ENCODE measurements at places on chromosomes 6 and 20.

DNA sequence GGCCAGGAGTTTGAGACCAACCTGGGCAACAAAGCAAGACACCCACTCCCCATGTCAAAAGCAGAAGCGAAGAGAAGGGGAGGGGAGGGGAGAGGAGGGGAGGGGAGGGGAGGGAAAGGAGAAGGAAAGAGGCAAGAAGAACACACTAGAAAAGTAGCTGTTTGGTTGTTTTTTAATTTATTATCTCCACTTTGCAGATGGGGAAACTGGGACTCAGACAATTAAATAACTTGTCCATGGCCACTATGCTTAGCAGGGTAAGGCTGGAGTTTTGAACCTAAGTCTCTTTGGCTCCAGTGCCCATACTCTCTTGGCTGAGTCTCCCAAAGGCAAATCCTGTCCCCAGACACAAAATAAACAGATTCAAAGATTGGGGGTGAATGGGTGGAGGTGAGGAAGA, 12.4 kb upstream of the GHRH start:
- no peak for DNase-seq

DNA sequence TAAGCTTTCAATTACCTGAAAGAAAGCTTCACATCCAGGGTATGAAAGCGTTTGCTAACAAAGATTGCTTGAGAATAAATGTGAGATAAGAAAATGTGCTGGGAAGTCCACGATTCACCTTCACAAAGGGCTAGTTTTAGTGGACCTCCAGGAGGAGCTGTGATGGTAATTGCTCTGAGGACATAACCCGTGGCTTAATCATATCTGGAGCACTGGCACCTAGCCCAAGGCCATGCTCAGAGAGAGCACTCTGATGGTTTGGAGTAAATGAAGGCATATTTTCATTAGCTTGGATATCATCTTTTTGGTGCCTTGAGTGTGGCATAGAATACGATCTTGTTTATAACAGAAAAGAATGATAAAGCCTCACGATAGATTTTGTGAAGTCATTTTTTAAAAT, 46.9 kb upstream of the BACH2 start:
- DNase-seq, result no peak

DNA sequence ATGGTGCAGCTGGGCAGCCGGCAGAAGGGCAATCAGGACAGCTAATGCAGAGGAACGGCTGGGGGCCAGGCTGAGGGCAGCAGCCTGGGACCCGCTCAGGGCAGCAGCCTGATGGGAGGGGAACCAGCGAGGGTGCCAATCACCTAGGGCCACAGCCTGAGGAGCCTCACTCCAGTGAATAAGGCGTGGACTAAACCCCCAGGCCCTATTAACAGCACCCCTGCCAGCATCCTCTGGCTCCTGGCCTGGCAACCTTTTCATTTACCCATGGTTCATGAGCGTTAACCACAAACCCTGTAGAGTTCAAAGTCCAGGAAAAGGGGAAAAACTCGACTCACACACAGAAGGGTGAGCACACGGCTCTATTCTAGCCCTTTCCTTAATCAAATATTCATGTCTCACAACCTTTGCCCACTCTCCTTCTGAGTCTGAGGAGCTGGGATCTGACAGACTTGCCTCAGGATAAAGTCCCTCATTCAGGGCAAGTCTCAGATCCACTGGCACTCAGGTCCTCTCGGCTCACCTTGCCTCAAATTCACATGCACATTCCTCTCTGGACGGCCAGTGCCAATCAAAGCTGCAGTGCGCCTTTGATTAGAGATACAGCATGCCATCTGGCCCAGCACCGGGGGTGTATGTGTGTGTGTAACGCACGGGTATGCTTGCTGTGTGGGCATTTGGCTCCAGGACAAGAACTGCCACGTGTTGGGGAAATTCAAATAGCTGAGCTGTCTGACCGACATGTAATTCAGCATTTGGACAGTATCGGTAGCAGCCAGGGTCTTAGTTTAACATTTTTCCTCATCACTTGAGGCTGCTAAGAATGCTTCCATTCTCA, 86.9 kb upstream of the TRAF3IP2 start:
- DNase-seq, result no peak

DNA sequence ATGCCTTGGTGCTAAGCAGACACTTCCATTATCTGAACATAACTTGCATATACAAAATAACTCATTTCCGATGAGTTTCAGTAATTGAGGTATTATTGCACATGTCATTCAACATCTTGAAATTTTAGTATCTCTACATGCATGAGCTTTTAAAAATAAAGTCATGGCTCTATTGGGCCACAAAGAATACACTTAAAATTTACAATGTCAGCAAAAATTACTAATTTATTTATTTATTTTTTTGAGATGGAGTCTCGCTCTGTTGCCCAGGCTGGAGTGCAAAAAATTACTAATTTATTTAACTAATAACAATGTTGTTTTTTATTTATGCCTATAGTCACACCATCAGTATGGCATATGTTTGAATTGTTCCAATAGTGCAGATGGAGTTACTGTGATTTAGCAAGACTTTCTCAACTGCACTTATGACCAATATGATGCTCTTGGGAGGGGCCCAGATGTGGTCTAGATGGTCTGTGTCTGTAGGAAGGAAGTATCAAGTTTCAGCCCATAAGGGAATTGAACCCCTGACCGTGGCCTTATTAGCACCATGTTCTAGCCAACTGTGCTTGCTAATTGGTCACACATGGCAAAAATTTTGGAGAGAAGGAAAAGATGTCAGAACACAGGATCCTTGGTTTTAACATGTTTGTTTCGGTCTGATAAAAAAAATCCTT, 370.7 kb upstream of the TSHZ2 start:
- no peak for DNase-seq

GRCh38 chr20:43252761-43253160, 63.1 kb upstream of the PTPRT start:
- no peak for DNase-seq

DNA sequence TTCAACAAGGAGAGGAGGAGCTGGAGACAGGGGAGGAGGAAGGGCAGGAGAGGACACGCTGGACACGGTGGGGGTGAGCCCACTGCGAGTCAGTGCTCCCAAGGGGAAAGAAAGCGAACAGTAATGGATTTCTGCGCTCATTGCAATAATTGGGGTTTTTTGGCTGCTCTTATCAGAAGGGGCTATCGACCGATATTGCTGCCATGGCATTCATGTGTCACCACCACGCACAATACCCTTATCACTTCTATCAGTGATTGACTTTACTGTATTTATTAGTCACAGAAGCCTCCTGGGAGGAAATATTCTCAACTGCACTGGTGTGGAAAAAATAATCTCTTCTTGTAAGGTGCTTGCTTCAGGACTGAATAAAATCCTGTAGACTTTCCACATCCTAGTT, 55.8 kb downstream of the CEP43 start:
- DNase-seq, result no peak

GRCh38 chr6:1130709-1131108, 181.2 kb upstream of the FOXQ1 start:
- no peak for DNase-seq

DNA sequence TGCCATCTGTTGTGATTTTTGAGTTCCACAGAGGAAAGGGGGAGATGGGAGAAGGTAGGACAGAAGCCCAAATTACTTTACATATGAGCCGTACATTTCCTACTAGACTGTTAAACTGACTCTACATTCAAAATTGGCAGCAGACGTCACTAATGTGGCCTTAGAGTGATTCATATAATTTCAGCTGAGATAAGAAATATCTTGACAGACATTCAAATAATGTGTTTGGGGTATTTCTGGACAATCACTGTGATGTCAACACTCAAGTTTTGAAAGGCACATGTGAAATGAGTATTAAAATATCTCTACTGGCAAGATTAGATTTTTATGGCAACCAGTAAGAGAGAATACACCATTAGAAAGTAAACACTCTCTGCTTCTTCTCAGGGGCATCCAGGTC, 104.0 kb downstream of the MTFR2 start:
- no peak for DNase-seq

DNA sequence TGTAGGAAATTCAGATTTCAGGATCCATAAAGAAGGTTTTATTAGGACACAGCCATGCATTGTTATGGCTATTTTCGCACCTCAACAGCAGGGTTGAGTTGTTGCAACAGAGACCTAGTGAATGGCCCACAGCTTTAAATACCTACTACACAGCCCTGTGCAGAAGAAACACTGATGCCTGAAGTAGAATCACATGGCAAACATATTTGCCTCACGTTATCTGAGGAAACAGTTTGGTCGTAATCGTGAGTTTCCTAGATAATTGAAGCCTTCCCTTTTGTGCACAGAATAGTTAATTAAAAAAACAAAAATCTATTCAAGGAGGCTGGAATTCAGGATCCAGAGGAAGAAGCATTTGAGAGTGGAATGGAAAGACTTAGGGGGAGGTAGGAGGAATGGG, 55.1 kb downstream of the GCNT2 start:
- no peak for DNase-seq

DNA sequence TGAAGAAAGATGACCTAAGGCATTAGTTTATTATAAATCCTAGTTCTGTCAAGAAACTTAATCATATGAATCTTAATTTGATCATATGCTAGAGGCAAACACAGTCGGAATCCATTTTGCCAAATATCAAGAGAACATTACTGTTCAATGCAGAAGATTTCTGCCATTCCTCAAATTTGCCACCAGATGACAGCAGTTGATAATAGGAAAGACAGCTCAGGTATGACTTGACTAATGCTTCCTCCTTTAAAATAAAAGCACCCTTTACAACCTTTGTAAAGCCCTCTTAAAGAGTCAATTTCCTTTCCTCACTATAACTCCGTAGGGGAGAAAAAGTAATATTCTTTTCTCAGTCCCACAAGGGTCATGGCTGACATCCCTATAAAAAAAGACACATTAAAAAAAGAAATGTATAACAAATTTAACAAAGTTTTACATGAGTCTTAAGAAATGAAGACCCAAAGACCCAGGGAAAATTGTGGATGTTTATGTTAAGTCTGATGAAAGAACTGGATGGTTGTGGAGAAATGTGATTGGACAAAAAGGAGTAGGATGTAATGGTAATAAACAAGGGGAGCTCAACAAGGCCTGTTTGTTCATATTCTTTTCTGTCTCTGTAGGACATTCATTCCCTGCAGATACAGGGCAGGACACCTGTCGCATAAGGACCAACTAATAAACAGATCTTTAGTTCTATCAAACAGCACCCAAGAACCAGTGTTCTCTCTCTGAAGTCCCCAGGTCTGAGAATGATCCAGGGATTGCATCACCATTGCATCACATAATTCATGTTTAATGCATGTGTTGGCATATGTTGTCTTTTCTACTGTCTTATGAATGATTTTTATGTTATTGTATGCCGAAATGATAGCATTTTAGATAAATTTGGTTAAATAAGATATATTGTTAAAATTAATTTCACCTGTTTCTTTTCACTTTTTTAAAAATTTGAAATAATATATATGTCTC, 23.0 kb upstream of the IL17A start:
- no peak for DNase-seq

- no peak for DNase-seq
Observed at GRCh38 chr20:62791301-62792181, 4.7 kb upstream of the MRGBP start.

- no peak for DNase-seq
Observed at GRCh38 chr6:14711056-14711703, 534.7 kb upstream of the JARID2 start.

Measured in stimulated activated CD4-positive, alpha-beta T cell treated with anti-CD3 and anti-CD28 coated beads, Interleukin-1b, Interleukin-23, amount 100 ng/mL, for 1 hour (primary cell).